Left lobe of liver (tissue), 2 donors: ENCODE measurements at places on chromosomes 2 and 18. TPM values are rescaled to one million over a fixed set of nuclear protein-coding genes. Genes with fewer than 3 reads are reported as not detected.

DNA sequence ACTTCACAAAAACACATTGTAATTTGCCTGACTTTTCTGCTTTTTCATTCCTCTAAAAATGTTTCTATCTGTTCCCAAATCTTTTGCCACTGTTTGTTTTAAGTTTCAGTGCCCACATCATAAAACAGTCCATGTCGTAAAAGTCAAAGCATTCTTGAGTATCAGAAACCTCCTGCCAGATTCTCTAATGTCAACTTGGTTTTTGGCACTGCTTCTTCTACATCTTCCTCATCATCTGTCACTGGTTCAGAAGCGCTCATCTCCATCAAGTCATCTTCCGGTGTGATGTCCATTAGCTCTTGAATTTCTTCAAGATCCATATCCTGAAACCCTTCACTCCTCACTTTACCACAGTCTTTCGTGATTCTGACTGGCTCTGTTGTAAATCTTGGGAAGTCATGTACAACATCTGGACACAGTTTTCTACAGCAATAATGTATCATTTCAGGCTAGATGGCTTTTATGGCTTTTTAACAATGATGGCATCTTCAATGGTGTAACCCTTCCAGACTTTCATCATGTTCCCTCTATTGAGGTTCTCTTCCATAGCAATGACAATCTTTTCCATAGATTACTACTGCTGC lies 19.6 kb downstream of the CUL3 start:
- DNase-seq = no peak

DNA sequence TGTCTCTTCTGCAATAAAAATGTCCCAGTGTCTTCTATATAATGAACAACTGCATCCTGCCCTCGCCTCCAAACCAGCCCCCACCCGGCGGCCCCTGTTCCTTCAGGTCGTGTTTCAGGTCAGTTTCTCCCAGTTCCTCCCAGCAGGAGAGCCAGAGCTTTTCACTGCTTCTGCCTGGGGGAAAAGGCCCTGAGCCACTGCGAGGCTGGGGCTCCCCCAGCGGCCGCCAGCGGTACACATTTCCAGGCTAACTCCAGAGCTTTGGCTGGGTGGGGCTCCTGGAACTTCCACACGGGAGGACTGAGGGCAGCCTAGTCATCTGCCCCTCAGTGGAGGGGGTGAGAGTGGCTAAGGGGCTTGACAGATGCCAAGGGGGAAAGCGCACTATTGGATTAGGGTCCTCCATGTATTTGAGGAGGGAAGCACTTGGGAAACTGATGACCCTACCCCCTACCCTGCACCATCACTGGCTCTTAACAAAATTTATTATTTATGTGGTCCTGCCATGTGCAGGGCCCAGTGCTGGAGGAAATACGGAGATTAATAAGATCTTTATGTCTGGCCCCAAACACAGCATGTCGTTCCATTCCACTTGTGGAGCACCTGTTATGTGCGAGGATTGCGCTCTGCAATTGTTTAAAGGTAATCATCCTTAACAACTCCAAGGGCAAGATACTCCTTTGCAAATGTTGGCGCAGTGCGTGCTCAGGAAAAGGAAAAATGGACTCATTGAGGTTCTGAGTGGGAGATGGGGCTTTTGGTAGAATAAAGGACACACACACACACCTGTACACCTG lies 17.3 kb upstream of the CYS1 start:
- DNase-seq = peak; percentile 69

- DNase-seq = no peak
Measured at GRCh38 chr2:241139531-241140444, 9.5 kb downstream of the PASK start.

The LIMS2 gene
- total RNA-seq = 31.0 TPM

- DNase-seq = no peak
Measured at GRCh38 chr2:178917555-178917954, 110.3 kb upstream of the TTN start.

DNA sequence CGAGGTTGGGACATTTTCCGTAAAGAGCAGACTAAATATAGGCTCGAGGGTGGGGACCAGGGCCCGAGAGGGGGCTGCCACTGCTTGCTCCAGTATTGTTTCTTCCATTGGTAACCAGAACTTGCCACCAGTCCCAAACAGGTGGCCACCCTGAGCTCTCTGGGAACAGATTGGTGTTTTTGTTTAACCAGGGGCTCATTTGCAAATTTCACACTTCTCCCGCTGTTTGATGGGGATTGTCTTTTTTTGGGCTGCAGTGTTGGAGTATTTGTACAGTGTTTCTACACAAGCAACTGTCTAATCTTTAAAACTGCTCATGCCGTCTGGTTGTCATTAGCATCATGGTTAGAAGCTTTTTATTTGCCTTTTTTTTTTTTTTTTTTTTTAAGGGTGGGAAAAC lies 8.5 kb downstream of the AGAP1 start:
- no peak for DNase-seq

GRCh38 chr2:152718076-152718908 lies at the start of gene ARL6IP6:
TSS of gene ARL6IP6 (plus strand) at chr2:152718620. CDS start at chr2:152718625, 5 bp downstream.
- DNase-seq = peak; percentile 95

- DNase-seq = no peak
Measured at GRCh38 chr18:34592481-34592880, 117.6 kb upstream of the DTNA start.

DNA sequence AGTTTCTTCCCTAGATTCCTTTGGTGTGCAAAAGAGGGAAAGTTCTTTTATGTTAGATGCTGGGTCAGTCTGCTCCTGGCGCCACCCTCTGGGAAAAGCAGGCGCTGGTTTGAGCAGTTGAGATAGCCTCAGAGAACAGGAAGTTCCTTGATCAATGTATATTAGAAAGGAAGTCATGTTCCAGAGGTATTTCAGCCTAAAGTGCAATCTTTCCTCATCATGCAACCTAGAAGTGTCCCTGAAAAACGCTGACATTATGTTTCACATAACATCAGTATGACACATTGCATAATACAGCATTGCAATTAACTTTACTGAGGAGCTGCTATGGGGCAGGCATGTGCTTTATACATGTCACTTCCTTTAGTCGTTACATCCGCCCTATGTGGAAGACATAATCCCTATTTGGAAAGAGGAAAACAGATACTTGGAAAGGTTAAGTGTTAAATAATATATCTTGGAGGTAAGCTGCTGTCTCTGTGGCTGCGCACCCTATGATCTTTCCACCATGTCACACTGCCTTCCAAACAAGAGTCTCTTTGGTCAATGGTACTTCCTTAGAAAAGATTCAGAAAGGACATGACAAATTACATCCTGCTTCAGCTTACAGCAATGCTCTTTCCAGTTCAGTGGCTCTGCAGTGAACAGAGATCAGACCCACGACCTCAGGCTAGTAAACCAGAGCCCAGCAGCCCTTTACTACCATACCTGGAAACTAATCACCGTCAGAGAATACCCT lies 369.7 kb downstream of the RAD51AP2 start:
- no peak for DNase-seq

The WDFY1 gene
- 16.4 TPM for total RNA-seq

The TRIM43 gene
- total RNA-seq = not detected

DNA sequence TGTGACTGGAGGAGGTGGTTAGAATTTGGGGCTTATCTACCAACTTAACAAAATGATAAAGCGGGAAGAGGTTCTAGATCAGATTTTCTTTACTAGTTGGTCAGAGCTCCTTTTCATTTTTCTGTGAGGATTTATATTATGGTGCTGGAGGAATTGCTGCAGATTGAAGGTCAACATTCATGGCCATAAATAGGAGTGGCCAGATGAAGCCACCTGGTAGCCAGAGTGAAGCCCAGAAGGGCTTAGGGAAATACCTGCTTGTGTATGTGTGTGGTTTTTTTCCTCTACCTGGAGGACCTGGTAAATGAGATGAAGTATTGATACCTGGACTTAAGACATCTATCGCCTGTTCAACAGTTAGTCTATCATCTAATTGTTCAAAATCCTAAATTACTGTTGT lies 122.9 kb upstream of the MSTN start:
- no peak for DNase-seq

DNA sequence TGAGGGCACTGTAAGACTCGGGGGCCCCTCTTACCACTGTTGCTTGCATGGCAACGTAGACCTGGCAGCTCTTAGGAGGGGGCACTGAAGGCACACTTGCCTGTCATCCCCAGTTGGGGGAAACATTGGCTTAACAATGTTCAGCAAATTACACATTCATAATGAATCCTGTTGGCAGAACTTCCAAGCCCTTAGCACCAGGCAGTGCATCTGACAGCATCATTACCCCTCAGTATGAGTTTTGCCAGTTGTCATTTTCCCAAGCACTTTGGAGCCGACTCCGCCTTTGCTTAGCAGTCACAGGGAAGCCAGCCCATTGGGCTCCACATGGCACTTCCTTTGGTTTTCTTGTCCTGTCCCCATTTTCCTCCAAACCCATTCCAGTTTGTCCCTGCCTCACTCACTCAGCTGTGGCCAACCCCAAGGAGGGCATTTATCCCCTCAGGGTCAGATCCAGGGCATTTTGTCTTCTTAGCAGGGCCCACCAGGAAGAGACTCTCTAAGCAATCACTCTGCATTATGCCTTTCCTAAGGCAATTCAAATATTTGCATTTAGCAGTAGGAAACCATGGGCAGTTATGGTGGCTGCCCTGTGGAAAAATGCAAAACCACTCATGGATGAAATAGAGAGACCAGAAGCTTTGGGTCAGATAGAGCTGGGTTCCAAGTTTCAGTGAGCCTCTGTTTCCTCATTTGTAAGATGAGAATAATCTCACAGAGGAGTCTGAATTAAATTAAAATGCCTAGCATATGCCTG lies 73.9 kb downstream of the VSNL1 start:
- no peak for DNase-seq

- no peak for DNase-seq
Measured at GRCh38 chr2:2575181-2575577, 244.1 kb upstream of the MYT1L start.

- DNase-seq = no peak
Measured at GRCh38 chr2:8796878-8797550, 40.4 kb downstream of the KIDINS220 start.

DNA sequence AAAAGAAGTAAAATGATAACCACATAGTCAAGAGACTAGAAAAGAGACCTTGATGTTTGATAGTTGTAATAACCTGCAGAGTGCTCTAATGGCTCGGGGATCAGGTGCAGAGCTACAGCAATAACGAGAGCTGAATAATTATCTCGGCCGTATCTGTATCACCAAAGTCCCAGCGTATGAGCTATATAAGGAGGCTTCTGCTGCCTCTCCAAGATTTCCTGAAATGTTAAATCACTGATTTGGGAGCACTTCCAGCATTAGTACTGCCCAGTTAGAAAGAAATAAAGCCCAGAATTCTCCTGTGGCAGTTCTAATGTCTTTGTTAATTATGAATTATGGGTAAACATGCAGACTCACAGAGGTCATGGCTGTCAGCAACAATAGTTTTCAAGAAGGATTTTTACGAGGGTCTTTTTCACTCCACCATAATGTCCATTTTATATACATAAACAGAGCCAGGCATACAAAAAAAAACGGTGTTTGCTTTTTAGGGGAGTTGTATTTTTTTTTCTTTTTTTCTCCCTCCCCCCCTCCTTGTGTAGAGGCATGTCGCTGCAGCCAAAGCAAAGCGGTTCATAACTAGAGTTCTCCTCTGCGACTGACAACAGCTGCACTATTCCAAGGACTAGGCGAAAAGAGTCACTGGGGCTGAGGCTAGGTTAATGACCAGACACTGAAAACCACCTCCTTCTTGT lies 168.3 kb upstream of the VRK2 start:
- no peak for DNase-seq

GRCh38 chr2:8239531-8240088 lies 442.2 kb upstream of the ID2 start:
- no peak for DNase-seq

- no peak for DNase-seq
Measured at GRCh38 chr2:121128741-121129659, 156.0 kb downstream of the TFCP2L1 start.

- DNase-seq = no peak
Measured at GRCh38 chr2:5330961-5331360, 361.2 kb upstream of the SOX11 start.

GRCh38 chr2:202703091-202703490 lies 68.3 kb downstream of the FAM117B start:
- no peak for DNase-seq

DNA sequence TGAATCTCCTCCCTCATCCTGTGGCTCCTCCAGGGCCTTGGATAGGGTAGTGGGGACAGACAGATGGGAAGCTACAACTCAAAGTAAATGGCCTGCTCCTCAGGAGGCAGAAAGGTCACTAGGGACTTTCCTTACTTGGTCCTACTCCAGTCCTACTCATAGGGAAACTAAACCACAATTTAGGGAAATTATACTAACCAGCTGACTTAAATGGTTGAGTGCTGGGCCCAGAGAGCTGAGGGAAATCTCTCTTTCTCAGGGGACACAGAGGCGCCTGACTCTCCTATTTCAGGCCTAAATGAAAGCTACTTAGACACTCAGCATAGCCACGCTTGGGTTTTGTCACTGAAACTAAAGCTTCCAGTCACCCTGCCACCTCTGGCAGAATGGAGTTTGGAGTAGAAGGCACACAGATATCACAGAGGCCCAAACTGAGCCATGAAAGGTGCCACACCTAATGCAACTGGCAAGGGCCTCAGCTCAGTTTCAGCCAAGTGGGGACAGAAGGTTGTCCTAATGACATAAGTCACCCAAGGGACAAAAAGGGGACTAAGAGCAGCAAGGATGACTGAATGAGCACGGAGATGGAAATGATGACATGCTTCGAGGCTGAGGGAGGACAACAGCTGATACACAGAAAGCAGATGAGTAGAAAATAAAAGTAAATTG lies 24.0 kb downstream of the CERKL start:
- no peak for DNase-seq

GRCh38 chr2:239619369-239619768 lies 218.5 kb upstream of the HDAC4 start:
- DNase-seq = no peak

GRCh38 chr2:74715081-74715791 lies 61.2 kb downstream of the SEMA4F start:
- peak; percentile 80 for DNase-seq

The IL1R1 gene
- 39.0 TPM for total RNA-seq

DNA sequence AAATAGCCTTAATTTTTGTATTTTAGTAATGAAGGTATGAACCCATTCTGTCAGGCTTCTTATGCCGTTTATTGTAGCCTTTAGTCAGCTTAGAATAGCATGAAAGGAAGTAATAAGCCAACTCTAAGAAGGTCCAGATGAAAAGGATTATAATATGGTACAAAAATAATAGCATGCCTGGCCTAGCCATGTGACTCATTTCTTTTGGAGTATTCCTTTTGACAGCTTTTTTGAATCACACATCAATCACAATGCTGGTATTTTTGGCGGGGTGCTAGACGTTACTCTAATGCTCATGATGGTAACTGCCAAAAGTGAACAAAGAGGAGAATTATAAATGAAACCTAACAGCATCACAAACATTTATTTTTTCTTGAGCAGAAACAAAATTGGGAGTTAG lies 19.9 kb downstream of the FMNL2 start:
- DNase-seq = no peak

The CCDC88A gene
- total RNA-seq = 12.0 TPM

The NAT8 gene
- 26.3 TPM for total RNA-seq
